Calu3 (cell line): ENCODE measurements at places on chromosomes 4 and X.

GRCh38 chrX:137926090-137926489, 360.2 kb downstream of the ZIC3 start:
- DNase-seq = no peak

GRCh38 chr4:3390288-3390811, 51.4 kb upstream of the HGFAC start:
- no peak for DNase-seq

DNA sequence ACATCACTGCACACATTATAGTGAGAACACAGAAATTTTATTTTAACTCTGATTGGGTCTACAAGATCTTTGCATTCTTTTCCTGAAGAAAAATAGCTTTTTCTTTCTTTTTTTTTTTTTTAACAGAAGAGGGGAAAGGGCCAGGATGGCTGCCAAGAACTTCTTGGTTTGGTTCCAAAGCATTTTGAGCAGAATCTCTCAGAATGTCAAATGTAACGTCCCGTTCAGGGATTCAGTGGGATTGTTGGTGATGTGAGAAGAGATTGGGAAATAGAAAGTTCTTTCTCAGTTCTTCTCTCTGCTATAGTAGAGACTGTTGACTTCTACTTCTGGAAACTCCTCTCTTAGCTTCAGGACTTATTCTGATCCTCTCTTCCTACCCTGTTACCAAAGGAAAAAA, 70.9 kb upstream of the CBR4 start:
- no peak for DNase-seq

DNA sequence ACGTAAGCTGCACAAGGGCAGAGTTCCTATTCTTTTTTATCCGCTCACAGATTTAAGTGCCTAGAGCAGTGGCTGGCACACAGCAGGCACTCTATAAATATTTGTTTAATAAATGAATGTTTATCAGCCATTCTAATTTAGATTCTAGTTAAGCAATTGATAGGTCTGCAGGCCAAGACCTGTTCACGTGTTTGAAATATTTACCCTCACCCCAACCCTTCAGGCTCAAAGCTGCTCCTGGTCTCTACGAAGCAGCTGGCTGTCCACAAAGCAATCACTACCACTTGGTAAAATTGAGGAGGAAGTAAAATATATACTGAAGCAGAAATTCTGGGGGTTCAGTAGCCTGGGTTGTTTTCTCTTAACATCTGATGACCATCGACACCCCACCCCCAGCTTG, 158.1 kb downstream of the MGST2 start:
- DNase-seq = no peak

DNA sequence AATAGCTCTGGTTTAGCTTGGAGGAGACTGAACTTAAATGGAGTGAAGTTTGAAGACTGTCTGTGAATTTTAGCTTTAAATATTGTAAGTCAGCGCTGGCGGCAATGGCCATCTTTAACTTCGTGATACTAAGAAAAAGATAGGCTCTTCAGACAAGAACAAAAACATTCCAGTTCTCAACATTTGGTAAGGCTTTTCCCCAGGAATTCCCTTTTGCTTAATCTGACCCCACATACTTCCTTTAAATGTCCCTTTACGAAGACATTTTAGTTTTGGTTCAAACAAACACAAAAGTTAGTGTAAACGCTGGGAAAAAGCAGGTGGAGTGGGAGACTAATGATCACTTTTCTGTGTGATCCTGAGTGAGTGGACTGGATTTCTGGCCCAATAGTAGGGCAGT, 106.2 kb downstream of the MAML3 start:
- no peak for DNase-seq

DNA sequence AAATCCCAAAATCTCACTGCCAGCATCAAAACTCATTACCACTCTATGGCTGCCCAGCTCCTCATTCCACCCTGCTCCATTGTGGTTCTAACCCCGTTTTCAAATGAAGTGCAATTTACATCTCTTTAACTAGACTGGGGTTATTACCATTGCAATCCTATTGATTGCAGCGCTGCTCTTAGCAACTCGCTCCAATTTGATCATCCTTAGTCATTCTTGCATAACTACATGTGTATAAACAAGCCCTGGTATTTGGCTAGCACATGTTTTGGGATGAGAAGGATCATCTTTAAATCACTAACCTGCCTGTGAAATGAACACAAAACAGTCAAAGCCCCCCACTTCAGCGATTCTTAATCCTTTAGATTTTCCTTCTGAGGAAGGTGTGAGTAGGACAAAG, 340.1 kb upstream of the PPARGC1A start:
- DNase-seq = no peak

DNA sequence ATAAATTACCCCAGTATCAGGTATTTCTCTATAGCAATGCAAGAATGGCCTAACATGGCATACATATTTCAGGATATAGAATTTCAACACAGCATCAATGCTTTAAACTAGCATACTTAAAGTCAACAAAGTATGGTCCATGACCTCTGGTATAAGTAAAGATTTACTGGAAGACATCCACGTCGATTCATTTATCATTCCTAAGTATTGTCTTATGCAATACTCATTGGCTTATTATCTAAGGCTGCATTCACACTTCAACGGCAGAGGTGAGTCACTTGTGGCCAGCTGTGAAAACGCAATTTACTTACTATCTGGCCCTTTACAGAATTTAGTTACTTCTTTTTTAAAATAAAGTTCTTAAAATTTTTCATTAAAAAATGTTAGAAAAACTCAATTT, 42.6 kb downstream of the ADGRA3 start:
- no peak for DNase-seq

- DNase-seq = no peak
Measured at GRCh38 chrX:129659861-129660260, 5.1 kb upstream of the APLN start.

DNA sequence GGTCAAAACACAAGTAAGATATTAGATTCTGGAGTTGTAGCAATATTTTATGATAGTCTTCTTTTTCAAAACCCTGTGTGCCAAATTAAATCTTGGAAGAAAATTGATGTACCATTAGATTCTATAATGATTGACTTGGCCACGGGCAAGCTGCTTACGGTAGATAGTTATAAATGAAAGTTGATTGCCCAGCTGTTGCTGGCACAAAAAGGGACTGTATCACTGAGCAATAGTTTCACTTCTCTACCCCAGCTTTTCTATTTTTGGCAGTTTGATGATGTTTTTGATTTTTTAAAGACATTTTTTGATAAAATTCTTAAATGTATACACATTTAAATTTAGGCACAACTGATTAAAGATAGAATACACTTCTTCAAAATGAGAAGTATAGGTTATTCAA, 333.3 kb downstream of the TRAM1L1 start:
- no peak for DNase-seq

DNA sequence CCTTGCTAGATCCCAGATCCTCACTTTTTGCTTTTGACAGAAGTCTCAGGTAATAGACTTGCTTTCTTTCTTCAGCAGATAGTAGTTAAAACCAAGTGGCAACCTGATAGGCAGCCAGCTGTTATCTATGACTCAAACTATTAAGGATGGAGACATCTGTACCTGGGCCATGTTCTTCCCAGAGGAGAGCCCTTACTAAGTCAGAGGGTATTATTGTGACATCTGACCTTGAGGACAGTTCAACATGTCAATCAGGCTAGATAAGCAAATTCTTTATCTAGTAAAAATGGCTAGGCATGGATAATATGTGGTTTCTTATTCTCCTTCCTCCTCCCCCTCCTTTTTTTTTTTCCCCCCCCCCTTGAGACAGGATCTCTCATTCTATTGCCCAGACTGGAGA, 39.2 kb downstream of the TRIM2 start:
- DNase-seq = no peak

DNA sequence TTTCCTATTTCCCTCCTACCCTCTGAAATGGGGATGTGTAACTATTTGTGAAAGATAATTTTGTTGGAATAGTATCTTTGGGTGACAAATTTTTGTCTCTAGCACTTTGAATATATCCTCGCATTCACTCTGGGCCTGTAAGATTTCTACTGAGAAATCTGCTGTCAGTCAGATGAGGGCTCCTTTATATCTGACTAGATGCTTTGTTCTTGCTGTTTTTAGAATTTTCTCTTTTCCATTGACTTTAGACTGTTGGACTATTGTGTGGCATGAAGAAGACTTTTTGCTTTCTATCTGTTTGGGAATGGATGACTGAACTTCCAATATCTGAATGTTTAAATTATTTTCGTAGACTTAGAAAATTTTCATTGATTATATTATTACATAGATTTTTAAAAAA, 54.2 kb upstream of the GRID2 start:
- no peak for DNase-seq

- DNase-seq = no peak
Measured at GRCh38 chr4:147366164-147366563, 114.7 kb upstream of the EDNRA start.

GRCh38 chrX:67614423-67614822, 70.6 kb downstream of the AR start:
- no peak for DNase-seq

DNA sequence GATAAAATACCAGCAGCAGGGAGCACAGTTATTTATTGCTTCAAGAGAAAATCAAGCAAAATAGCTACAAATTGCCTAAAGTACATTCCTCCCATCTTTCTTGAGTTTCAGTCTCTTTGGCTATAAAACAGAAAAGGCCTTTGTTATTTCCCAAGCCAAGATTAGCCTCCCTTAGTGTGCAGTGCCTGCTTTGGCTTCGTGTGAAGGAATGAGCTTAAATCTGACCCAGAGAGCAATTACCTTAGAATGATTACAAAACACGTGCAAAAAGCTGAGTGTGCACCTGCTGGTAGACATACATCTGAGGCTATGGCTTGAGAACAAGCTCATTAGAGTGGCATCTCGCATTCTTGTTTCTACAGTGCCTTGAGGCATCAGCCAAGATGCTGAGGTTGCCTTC, 250.8 kb downstream of the C4orf33 start:
- no peak for DNase-seq

DNA sequence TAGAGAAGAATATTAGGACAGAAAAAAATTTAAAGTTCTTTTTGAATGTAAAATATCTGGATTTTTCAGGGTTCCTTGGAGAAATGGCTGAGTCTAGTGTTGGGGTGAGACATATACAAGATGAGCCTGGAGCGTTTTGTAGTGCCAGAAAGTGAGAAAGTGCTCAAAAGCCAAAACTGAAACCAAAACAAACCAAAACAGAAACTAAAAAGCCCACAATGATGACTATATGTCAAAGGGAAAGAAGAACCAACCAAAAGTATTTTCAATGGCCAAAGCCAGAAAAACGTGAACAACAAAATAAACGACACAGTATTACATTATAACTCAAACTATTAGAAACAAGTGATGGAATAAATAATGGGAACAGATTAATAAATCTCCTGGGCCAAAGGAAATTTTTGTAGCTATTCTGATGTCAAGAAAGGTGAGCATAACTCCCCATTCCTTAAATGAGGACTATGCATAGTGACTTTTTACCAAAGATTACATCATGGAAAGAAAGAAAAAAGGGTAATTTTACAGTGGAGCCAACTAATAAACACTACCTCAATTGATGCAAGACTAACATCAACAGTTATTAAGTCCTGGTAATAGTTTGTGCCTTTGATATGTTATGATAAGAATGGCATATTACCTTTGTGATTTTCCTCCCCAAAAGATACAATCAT, 1137.6 kb downstream of the C4orf33 start:
- no peak for DNase-seq

GRCh38 chrX:13607996-13608365, 38.6 kb downstream of the EGFL6 start:
- no peak for DNase-seq
